ENCODE measurements at places on chromosomes 1 and 21.
A peak's percentile ranks its signal among the peaks of the same experiment; 100 is the strongest.

DNA sequence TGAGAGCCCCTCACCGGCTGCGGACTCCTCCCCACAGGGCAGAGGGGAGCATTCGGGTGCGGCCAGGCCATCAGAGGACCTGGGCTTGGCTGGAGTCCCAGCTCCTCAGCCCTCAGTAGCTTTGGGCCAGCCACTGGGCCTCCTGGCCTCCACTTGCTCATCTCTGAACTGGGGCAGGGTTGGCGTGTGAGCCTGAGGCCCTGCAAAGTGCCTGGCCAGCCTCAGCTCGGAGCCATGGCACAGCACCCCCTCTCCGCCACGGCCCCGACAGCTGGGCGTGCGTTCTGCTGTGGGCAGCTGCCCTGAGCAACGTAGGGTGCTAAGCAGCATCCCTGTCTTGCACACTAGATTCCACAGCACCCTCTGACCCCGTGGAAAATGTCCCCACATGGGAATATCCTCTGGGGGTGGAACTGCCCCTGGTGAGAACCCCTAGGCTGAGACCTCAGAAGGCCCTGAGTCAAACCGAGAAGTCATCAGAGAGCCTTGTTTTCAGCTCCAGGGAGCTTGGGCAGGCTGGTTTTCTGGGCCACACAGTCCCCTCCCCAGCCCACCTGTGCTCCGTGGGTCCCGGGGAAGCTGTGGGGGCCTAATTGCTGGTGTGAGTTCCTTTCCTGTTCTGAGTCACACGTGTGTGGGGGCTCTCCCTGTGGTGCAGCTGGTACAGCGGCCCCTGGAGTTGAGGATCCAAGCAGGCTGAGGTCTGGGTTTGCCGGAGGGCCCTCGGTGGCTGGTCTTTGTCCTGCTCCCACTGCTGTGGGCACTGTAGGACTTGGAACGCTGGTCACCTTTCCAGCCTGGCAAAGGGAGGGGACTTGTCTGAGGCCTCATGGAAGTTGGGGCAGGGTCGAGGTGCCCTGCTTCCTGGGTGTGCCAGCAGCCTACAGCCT is 24.5 kb downstream of the TP73 start:
- no peak for DNase-seq

DNA sequence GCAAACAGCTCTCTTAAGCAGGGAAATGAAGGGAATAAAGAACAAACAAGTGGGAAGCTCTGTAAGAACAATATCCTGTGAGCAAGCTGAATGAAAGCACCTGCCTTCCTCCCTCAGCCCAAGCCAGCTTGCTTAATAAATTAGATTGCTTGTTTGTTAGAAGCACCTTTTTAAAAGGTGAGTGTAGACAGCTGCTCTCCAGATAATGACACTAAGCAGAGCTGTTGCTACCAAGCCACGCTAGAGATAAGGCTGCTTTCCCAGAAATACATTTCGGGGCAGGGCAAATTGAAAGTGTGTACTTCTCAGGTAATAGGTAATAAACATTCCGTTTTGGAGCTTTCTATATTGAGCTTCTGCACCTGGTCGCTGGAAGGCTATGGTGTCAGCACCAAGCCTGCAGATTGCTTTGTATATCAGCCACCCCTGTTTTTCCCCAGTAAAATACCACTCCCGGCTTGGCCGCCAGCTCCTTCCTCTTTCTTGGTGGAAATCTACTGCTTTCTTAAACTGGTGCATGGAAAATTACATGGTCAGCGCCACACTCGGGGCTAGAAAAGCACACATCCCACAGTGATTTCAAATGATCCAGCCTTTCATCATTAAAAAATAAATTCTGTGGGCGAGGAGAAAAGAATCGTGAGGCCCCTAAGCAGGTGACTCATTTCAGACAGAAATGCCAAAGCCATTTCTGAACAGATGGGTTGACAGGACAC is 151.3 kb downstream of the ETS2 start:
- DNase-seq: peak; percentile 40

DNA sequence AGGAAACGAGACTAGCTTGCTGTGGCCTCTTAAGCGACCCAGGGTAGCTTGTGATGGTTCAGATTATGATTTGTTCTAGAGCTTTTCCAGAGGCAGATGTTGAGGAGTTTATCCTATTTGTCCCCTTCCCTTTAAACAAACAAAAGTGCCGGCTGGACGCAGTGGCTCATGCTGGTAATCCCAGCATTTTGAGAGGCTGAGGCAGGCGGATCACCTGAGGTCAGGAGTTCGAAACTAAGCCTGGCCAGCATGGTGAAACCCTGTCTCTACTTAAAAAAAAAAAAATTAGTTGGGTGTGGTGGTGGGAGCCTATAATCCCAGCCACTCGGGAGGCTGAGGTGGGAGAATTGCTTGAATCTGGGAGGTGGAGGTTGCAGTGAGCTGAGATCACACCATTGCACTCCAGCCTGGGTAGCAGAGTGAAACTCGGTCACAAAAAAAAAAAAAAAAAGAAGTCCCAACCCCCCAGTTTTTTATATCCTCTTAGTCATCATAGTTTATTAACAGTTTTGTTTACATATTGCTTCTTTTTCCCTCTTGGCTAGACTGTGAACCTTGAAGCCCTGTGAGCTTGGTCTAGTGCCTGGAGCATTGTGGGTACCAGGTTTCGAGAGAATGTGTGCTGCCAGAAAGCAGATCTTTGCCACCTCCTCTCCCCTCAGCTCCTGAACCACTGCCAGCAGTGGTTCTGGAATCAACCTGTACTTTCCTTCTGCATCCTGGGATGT is 29.8 kb downstream of the MAPKAPK2 start:
- DNase-seq: peak; percentile 82

DNA sequence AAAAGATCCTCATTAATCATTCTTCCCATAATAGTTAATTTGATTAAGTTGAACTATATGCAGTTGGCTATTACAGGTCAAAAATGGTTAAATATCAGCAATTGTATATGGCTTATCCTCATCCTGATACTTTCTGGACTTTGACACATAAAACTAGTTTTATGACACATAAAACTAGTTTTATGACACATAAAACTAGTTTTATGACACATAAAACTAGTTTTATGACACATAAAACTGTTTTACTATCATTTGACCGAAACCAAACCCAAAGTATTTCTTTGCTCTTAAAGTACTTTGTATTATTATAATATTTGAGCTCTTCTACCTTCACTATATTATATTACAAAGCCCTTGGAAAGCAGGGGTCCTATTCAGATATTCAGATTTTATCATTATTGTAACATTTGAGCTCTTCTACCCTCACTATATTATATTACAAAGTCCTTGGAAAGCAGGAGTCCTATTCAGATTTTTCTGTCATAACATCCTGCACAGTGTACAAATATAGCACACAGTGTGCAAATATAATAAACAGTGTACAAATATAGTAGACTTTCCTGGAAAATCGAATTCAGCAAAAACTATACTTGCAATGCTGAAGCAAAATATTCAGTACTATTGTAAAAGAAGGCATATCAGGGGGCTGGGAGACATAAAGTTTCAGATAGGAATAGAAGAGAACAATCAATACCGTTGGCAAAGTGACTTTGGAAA is 53.0 kb downstream of the NVL start:
- DNase-seq: no peak

DNA sequence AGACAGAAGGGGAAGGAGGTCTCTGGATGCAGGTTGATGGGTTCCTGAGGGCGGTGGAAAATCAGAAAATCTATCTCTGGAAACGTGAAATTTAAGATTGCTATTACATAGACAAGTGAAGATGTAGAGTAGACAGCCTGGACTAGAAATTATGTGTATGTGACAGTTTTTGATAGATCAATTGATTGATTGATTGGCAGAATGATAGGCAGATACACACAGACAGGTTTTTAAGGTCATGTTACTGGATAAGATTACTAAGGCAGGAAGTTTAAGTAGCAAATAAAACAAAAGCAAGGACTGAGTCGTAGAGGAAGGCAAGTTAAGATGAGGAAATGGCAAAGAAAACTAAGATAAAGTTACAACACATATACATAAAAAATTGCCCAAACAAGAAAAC is 124.7 kb downstream of the RGS21 start:
- no peak for DNase-seq

- peak; percentile 12 for DNase-seq
Measured at GRCh38 chr1:150233359-150234308, 2.3 kb downstream of the ANP32E start.

- DNase-seq: no peak
Measured at GRCh38 chr1:171969226-171969625, 127.9 kb downstream of the DNM3 start.

- peak; percentile 90 for DNase-seq
Measured at GRCh38 chr1:120178799-120179756, 2.8 kb upstream of the SEC22B start.

GRCh38 chr1:41623736-41624135 is 139.3 kb upstream of the EDN2 start:
- no peak for DNase-seq

- DNase-seq: no peak
Measured at GRCh38 chr1:15947382-15948090, 28.4 kb downstream of the ZBTB17 start.

DNA sequence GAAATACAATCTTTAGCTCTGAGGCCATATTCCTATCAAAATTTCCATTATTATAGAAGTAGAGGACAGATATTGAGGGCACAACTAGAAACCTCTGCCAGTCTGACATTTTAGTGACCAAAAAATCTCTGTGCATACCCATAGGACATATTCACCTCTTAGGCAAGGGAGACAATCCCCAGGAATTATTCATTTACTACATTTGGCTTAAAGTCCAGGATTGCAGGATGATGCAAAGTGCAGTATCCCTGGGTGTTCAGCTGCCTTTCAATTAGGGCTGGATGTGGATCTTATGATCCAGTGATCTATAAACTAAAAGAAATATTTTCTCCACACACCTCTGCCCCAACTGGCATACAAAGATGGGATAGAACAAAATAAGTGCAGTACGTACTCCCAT is 50.9 kb downstream of the PTGS2 start:
- DNase-seq: no peak

DNA sequence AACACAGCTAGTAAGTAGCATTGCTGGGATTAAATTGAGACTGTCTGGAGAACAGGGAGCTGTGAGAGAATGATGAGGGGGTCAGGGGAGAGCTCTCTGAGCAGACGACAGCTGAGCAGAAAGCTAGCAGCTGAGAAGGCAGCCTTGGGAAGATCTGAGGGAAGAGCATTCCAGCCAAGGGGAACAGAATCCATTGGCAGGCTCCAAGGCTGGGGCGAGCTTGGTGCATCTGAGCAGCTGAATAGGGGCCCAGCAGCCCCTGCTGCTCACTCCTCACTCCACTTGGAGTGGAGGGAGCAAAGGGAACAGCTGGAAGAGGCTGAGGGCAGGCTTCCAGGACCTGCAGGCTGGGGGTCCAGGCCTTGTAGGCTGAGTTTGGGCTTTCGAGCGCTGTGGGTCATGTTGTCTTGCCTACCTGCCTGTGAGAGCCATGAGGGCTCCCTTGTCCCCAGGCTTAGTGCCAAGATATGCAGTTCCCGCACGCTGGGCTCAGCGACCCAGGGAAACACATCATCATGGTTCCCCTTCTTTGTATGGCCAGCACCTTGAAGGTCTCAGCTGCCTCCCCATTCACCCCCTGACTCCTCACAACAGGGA is 10.5 kb downstream of the ACOT11 start:
- DNase-seq: no peak

GRCh38 chr1:155241069-155241679 is 14.1 kb downstream of the ENTREP3 start:
- peak; percentile 83 for DNase-seq

GRCh38 chr1:241939798-241940197 is 17.8 kb upstream of the BECN2 start:
- DNase-seq: no peak
